Cardiac fibroblast (primary cell): ENCODE measurements at places on chromosomes 12 and 14.
A peak's percentile ranks its signal among the peaks of the same experiment; 100 is the strongest.

- no peak for DNase-seq
These were observed 83.0 kb downstream of the ACTN1 start for GRCh38 chr14:68896132-68896531.

- DNase-seq: no peak
These were observed 120.1 kb downstream of the BMP4 start for GRCh38 chr14:53836551-53836950.

GRCh38 chr12:118714051-118714460, 267.3 kb upstream of the SRRM4 start:
- DNase-seq: no peak

- no peak for DNase-seq
These were observed 58.4 kb downstream of the IGF1 start for GRCh38 chr12:102421802-102422583.

DNA sequence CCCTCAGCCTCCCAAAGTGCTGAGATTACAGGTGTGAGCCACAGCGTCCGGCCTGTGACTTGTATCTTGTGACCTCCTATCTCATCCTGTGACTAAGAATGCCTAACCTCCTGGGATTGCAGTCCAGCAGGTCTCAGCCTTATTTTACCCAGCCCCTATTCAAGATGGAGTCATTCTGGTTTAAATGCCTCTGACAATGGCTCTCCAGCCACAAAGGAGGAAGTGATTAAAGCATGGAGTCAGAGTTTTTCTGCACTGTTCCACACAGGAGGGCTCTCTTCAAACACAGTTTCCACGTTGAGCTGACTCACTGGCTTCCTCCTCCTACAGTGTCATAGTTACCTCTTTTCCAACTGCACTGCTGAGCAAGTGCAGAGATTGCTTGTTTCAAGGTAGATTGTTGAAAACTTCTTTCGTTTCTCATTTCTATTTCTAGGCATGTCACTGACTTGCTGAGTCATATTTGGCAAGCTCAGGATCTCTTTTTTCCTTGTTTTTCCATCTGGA, 383.8 kb downstream of the PCNX1 start:
- peak; percentile 92 for DNase-seq

GRCh38 chr12:71664411-71665089, 449 bp downstream of the THAP2 start:
- DNase-seq: no peak

GRCh38 chr12:132658149-132658894, 28.8 kb downstream of the POLE start:
- DNase-seq: no peak

GRCh38 chr14:61076556-61076955, 95.5 kb downstream of the SLC38A6 start:
- peak; percentile 58 for DNase-seq

DNA sequence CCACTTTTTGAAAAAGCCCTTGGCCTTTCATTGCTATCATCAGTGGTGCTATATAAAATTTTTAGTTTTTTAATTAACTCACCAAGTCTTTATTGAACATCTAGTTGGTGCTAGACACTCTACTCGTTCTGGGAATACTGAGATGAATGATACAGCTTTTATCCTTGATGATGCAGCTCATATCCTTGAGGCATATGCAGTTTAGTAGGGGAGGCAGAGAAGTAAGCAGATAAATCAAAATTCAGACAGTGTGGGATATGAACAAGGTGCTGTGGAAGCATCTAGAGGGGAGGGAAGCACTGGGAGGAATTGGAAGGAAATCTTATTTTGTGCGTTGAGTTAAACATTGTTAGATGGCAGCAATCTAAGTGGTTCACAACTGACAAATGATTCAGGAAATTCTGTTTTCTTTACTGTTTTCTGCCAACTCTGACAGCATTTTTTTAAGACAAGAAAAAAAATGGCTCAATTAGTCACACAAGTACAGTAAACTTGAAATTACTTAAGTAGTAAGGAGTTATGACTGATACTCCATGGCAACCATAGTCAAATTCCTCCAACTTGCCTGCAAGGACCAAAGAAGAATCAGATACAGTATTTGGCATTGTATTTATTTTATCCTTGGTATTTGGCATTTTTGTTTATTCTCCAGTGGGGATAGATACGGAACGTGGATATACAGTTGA, 119.2 kb downstream of the TMTC2 start:
- peak; percentile 52 for DNase-seq
